ENCODE measurements at places on chromosomes 2 and 18.

DNA sequence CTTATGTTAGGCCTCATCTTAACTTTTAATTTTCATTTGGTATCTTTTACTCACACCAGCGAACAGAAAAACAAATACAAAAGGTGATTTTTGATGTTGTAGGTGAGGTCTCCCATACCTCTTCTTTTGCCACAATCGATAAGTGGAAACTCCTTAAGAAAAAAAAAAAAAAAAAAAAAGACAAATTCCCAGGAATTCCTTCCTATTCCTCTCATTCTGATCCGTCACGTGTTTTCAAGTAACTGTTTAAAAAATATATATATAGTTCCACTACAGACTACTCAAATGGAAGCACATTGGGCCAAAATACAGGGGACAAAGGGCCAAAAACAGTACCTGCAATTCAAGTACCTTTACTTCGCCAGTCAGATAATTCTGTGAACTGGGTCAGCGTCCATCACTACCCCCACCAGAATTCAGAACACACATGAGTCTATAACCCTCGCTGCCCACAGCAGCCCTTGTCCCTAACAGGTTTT is 16.5 kb downstream of the NMUR1 start:
- no peak for DNase-seq

DNA sequence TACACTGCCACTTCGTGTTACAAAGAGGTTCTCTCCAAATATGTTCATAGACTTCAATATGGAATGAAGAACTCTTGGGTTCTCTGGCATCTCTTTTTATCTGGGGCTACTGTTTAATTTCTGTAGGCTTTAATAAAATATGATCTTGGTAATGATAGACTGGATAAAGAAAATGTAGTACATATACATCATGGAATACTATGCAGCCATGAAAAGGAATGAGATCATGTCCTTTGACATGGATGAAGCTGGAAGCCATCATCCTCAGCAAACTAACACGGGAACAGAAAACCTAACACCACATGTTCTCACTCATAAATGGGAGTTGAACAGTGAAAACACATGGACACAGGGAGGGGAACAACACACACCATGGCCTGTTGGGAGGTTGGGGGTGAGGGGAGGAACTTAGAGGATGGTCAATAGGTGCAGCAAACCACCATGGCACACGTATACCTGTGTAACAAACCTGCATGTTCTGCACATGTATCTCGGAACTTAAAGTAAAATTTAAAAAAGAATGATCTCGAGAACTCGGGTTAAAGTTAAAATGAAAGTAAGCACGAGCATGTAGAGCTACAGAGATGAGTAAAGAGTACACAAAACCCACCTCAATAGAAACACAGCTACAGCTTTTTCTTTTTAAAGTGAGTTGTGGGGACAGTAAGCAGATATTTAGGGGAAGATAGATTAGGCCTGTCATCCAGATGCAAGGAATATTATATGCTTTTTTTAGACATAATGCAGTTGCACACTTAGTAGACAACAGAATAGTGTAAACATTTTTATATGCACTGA is 102.3 kb downstream of the SGPP2 start:
- no peak for DNase-seq

- no peak for DNase-seq
Observed at GRCh38 chr2:151381266-151381665, 23.9 kb downstream of the TNFAIP6 start.

DNA sequence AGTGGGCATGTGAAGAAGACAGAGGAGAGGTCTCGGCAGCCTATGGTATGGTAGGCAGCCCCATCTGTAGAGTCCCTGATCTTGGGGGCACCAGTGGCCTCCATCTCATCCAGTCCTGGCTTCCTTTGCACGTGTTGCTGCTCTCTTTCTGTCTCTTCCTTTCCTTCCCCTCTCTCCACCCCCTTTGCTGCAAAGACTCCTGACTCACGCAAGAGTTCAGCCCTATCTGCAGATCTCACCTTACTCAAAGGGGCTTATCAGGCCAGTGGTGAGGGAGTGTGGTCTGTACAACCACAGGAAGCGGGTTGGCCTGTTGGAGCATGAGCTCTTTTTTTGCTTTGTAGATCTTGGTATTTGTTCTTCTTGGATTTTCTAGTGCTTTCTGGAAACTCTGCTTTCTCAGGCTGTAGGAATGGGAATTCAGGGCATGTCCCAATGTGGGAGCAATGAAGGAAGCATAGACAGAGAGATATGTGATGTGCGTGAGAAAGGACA is 14.6 kb upstream of the NT5DC4 start:
- no peak for DNase-seq

GRCh38 chr18:77373730-77374445 is 124.2 kb downstream of the GALR1 start:
- DNase-seq: no peak

GRCh38 chr2:200861617-200862155 is 2.8 kb downstream of the CLK1 start:
- DNase-seq: no peak

DNA sequence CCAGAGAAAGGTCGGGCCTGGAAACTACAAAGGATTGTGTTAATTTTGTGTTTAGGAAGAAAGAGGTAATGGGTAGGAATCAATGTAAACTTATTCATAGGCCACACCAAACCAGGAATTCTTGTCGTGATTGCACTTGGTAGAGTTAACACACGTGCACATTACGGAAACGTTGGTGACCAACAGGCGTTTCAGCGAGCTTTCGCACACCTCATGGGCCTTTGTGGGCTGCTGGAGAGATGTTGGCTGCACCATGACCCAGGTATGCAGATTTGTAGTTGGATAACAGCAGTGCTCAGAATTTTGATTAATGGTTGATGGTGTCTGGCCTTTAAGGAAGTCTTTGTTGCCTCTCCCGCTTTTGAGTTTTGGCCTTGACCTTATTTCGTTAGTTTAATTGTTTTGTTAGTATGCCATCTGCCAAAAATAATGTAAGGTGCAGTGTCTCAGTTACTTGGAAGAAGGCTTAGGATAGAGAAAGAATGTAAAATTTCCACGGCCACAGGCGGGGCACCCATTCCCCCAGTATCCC is 1.9 kb downstream of the ZNF236 start:
- no peak for DNase-seq

DNA sequence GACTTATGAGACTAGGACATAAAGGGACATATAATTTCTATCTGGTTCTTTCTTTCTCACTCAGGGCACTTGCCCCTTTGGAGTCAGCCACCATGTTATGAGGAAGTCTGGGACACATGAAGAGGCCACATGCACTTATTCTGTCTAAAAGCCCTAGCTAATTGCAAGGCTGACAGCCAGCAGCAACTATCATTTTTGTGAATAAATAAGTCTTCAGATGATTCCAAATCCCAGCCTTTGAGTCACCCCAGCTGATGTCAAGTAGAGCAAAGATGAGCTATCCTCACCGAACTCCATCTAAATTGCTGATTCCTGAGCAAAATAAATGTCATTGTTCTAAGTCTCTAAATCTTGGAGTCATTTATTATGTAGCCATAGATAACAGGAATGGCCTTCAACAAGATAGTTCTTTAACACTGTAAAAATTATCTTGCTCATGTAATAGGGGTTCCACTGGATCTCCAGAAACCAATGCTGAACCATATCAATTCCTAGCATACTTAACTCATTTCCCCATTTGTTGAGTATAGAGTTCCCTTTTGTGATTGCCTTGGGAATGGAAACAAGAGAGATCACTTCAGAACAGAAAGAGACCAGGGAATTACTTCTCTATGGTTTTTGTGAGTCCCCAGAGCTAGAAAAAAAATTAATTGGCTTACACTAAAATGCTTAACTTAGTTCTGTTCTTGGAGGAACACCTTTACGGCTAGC is 50.6 kb upstream of the FN1 start:
- no peak for DNase-seq

DNA sequence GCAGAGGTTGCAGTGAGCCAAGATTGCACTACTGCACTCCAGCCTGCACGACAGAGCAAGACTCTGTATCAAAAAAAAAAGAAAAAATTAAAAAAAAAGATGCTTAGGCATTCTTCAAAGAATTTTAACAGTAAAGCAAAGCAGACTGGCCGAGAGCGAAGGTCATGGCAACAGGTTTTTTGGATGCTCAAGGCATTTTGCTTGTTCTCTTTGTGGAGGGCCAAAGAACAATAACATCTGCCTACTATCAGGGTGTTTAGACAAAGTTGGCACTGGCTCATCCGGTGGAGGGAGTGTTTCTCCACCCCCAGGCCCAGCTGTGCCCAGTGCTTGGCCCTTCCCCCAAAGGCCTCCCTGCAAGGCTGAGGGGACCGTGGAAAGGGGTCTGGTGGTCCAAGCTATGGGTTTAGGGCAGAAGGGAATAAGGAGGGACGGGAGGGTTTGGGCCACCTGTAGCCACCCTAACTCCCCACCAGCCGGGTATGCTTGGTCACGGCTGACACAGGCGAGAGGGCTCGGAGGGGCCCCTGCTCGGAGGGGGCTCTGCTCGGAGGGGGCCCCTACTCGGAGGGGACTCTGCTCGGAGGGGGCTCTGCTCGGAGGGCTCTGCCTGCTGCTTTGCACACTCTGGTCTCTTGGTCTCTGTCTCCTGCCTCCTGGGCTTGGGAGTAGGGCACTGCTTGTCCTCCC is 26.7 kb upstream of the ALLC start:
- DNase-seq: no peak

GRCh38 chr2:64586883-64587481 is 62.9 kb downstream of the AFTPH start:
- peak; percentile 30 for DNase-seq

DNA sequence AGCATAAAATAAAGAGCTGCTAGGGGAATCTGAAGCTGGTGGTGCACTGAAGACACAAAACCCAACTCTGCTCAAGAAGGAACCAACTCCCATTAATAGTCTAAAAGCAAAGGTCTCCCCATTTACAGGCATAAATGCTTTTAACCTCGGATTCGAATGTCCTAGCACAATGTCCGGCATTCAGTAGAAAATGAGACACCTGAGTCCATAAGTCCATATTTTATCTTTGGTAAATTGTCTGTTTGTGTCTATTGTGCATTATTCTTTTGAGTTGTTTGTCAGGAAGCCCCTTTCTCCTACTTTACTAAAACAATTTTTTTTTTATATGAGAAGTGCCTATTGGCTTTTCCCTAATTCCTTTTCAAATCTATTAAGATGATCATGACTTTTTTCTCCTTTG is 179.5 kb upstream of the SMAD7 start:
- no peak for DNase-seq

DNA sequence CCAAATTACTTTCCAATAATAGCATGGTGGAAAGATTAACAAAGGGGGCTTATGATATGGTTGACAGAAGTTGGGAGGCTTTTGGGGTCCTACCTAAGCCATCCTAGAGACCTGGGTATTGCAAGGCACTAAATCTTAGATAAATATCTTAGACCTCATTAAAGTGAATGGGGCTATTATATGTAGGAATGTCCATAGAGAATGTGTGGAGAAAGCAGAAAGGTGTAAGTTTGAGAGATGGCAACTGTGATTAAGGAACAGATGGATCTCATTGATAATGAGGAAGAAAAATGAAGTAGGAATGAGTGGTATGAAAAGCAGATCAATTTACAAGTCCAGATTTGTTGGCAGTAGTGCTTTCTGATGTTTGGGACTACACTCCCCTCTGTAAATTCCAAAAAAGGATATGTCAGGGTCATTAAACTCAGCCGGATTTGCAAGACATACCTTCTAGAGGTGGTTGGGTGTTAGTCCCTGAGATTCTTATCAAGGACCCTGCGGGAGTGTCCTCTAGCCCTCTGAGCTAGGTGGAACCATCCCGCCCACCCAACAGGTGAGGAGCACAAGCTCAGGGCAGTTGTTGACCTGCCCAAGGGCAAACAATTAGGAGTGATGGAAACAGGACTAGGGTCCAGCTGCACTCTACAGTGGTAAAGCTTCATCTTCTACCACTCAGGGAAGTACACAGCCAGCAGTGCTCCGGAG is 12.1 kb downstream of the TCF7L1 start:
- DNase-seq: no peak
